Activated naive CD4-positive, alpha-beta T cell (primary cell): ENCODE measurements at places on chromosomes 2 and 18.

DNA sequence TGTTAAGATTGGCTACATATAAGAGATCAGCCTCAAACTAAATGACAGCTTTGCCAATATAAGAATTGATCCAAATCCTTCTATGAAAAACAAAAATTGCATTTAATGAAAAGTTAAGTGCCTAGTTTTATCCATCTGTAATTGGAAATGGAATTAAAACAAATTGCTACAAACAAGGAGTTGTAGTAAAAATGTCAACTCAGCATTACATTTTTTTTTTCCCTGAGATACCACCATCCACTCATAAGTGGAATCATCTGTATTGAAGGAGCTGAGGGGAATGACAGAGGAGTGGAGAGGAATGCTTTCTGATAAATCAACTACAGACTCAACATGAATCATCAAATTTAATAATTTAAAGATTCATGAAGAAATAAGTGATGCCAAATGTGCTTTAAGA is 601.8 kb downstream of the TMEM182 start:
- no peak for DNase-seq

DNA sequence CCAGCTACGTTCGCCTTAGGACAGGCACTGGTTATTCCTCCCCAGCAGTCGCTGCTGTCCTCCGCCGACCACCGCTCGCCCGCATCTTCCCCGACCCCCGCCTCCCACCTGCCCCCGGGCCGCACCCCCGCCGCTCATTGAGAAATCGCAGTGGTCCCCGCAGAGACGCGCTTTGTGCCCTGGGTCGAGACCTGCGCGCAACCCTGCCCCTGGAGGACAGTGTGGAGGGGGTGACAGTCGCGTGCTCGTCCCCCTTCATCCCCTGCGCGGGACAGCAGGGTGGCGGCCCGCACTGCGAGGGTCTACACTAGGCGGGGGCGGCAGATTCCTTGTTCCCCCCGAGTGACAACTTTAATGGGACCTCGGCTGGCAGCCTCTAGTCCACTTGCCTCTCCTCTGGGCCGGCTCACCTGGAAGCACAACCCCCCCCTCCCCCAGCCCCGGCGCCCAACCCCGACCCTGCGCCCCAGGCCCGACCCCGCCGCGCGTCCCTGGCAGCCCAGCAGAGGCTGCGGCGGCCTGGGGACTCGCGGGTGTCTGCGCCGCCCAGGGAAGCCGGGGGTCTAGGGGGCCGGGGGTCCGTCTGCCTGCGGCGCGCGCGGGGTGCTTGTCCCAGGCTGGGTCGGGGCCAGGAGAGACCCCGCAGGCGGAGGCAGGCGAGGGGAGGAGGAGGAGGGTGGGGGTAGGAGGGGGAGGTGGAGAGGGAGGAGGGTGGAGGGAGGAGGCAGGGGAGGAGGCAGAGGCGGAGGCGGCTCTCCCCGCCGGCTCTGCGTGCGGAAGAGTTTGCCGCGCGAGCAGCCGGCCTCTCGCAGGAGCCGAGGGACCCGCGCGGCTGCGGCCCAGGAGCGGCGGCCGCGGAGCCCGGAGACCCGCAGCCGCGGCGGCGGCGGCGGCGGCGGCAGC is at the start of gene NPAS2:
NPAS2 (plus strand) TSS at position 770 of the 903 bp plus-strand sequence. CDS start 84,616 bp downstream, outside the sequence.
- DNase-seq: no peak

DNA sequence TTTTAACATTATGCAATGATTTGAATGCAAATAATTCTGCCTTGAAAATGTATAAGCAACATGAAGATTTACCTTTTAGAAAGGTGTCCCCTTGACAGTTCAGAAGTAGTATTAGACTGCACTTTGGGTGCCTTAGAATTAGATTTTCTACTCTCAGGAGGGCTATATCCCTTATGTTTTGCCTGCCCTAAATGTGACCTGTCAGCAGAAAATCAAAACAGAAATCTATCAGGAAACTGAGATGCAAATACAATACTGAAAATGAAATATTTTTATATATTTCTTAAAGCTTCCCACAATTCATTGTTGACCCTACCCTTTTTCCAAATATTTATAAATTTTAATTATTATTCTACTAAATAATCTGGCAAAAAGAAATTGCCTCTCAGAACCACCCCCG is 61.5 kb downstream of the TRIP12 start:
- DNase-seq: no peak

DNA sequence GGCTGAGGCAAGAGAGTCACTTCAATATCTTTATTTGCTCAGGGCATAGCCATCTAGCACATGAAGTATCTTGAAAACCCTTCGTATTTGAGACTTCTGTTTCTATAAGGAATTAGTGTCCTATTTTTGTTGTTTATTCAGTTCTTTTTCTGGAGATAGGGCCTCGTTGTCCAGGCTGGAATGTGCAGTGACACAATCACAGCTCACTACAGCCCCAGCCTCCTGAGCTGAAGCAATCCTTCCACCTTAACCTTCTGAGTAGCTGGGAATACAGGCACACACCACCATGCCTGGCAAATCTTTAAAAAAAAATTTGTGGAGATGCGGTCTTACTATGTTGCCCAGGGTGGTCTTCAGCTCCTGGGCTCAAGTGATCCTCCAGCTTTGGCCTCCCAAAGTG is 50.6 kb downstream of the PSMD14 start:
- DNase-seq: no peak

GRCh38 chr18:23871410-23871809 is 143.1 kb upstream of the TTC39C start:
- DNase-seq: peak; percentile 53

GRCh38 chr2:131055169-131056065 is 37.8 kb downstream of the FAM168B start:
- DNase-seq: no peak

DNA sequence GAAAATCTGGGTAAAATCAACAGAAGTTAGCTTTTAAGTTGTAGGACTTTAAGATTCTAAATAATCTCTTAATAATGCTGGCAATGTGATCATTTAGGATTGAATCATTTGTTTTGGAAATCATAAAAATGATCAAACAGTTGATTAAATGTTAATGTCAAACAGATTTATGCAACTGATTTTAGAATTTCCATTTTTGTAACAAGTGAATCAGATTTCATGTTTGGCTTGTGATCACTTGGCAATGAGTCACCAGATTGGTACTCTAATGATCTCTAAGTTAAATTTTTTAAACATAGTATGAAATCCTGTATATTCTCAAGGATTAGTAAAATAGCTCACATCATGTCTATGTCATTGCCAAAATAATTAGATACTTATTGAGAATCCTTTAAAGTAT is 50.1 kb upstream of the UNC80 start:
- no peak for DNase-seq

- DNase-seq: no peak
Observed at GRCh38 chr2:130767408-130767775, 12.1 kb downstream of the AMER3 start.

DNA sequence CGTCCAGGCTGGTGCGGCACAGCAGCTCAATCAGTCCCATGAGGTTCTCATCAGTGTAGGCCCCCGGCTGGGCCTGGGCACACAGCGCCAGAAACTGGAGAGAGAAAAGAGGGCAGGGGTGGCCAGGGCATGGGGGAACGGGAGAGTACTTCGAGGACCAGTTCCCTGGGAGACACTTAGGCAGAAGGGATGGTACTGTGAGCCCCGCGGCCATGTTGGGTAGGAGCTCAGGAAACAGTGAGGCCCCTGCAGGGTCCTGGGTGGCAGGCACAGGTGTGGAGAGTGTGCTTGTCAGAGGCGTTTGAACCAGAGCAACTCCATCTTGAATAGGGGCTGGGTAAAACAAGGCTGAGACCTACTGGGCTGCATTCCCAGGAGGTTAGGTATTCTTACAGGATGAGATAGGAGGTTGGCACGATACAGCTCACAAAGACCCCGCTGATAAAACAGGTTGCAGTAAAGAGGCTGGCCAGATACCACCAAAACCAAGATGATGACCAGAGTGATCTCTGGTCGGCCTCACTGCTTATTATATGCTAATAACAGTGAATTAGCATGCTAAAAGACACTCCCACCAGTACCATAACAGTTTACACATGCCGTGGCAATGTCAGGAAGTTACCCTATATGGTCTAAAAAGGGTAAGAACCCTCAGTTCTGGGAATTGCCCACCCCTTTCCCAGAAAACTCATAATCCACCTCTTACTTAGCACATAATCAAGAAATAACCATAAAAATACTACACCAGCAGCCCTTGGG is 51.9 kb upstream of the SEMA4C start:
- DNase-seq: no peak

DNA sequence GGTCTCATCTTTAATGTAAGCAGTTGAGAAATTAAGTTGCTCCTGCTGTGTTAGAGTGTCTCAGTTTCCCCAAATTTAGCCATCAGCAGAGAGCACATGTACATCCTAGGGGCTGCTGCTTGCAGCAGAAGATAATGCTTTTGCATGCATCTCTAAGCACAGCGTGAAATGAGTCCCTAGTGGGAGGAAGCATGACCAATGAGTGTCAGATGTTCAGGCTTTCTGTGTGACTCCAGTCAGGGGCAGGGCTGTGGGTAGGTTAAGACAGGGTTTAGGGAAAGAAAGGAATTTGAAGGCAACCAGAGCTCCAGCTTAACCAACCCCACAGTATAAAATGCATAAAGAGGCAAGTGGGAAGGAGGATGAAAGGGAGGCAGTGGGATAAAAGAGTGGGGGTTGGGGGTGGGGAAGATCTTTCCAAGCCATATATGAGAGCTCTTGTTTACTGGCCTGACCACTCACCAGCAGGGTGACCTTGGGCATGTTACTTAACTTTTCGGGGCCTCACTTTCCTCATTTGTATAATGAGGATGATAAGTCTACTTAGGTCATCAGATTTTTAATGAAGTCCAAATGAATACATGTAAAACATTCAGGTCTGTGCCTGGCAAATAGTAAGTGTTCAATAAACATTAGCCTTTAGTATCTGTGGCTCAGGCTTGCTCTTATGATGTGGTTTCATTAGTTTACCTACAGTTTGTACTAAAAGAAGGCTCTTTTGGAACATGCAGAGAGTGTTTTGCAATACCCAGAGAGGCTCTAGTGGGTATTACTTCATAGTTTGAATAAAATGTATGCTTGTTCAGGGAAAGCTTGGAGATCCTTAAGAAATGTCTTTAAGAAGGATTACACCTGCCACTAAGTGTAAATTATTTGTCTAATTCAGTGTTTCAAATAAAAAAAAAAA is 42.7 kb upstream of the PELI1 start:
- DNase-seq: no peak

GRCh38 chr2:65985986-65986385 is 448.9 kb upstream of the MEIS1 start:
- DNase-seq: no peak

- DNase-seq: no peak
Observed at GRCh38 chr2:224241001-224241400, 160.9 kb downstream of the FAM124B start.

- no peak for DNase-seq
Observed at GRCh38 chr2:198347946-198348345, 543.6 kb downstream of the PLCL1 start.

DNA sequence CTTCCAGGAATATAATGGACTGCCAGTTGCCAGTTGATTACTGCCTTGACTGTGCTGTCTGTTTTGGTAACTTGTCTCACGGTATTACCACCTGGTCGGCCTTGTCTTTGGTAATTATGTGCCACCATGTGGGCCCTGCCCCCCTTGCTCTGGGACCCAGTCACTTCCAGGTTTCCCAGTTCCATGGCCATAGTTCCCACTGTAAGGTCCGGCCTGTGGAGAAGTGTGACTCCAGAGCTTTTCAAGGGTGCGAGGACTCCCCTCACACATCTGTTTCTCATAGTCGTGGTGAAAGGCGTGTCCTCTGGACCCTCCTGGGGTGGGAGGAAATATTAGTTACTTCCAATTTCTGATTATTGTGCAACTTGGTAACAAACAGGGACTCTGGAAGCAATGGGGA is 150.5 kb downstream of the SEPTIN10 start:
- no peak for DNase-seq

- no peak for DNase-seq
Observed at GRCh38 chr2:204479557-204479956, 65.7 kb upstream of the PARD3B start.

DNA sequence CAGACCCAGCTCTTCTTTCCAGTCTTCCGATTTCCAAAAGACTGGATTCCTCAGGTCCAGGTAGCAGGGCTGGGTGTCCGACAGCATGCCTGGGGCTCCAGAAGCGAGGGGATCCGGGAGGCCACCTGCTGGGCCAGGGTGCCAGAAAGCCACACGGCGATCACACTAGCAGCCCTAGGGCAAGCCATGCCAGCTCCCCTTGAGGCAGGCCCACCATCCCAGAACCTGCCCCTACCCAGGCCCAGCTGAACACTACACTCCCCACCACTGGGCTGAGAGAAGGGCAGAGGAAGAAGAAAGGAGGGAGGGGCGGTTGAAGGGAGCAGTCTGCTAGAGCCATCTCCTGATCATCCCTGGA is 163.1 kb downstream of the TNS1 start:
- no peak for DNase-seq

- no peak for DNase-seq
Observed at GRCh38 chr2:207490441-207490840, 39.3 kb upstream of the CREB1 start.
